ENCODE measurements at places on chromosomes 16 and 17.
A peak's percentile ranks its signal among the peaks of the same experiment; 100 is the strongest.

DNA sequence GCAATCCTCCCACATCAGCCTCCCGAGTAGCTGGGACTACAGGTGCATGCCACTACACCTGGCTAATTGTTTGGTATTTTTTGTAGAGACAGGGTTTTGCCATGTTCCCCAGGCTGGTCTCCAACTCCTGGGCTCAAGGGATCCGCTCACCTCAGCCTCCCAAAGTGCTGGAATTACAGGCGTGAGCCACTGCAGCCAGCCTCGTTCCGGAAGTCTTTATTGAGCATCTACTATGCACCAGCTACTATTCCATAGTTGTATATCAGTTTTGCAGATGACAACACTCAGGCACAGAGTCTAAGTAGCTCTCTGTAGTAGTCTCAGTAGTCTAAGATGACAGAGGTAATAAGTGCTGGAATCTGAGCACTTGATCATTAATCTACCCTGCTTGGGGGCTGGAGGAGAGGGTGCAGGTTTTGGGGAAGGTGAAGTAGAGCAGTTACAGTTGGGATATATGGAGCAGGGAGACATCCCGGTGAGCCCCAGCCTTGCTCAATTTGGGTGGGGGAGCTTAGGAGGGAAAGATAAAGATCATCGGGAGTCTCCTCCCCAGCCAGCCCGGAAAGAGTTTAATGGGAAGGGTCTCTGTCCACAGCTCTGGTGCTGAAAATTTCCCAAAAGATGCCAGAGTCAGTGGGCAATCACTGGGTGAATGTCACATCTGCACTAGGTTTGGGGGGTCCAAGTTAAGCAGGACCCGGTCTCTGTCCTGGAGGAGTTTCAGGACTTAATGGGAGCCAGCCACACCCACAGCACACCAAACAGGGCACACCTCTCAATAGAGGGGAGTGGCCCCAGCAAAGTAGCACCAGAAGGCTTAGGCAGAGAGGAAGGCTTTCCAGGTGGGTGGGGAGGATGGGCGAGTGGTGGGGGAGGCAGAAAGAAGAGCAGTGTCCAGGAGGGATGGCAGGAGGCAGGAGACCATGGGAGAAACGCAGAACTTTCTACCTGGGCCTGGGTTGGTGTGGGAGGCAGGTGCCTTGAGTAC lies 1.7 kb downstream of the OTOP3 start:
- DNase-seq = no peak

- DNase-seq = no peak
Observed at GRCh38 chr17:42329025-42329976, 41.0 kb downstream of the STAT5A start.

- DNase-seq = peak; percentile 79
Observed at GRCh38 chr16:89383095-89384003, 107.0 kb downstream of the ANKRD11 start.

GRCh38 chr17:55117164-55117563 lies 147.6 kb upstream of the HLF start:
- no peak for DNase-seq

DNA sequence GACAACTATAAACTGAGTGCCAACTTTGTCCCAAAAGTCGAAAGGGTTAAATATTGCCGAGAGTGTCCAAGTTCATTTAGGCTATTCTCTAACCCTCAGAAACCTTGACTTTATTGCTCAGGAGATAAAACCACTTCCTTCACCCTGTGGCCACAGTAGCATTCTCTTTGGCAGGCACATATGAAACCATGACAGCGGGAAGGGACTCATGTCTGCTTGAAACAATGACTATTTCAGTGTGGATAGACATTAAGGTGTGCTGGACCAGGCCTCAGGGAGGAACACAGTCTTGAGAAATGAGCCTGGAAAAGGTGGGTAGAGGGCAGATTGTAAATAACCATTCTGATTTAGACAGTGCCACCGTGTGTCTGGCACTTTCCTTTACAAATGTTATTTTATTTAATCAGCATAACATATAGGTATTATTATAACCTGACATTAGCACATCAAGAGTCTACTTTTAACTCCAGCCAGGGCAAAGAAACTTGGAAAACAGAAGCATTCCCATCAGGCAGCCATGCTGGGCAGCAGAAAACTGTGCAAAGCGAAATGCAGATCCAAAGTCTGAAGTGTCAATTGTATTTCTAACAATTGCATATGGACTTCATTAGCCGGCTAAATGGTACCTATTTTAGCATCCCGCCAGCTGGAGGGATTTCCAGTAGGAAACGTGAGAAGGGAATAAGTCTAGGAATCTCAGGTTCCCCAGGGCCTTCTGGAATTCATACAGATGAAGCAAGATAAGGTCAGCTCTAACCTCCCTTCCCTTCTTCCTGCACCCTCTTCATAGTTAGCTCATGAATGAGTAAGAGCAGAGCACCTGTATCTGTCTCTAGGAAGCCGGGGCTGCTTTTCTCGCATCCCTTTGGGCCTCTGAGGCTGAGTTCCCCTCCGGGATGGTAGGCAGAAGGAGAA lies 212.8 kb upstream of the ELAC2 start:
- no peak for DNase-seq

- peak; percentile 81 for DNase-seq
Observed at GRCh38 chr17:70168044-70168976, 1.0 kb upstream of the KCNJ2 start.

GRCh38 chr16:1762196-1762878 lies 9.0 kb downstream of the NME3 start:
- no peak for DNase-seq

- no peak for DNase-seq
Observed at GRCh38 chr16:87298857-87299465, 18.2 kb downstream of the C16orf95 start.

GRCh38 chr17:28484296-28484695 lies 10.9 kb downstream of the SLC13A2 start:
- no peak for DNase-seq

GRCh38 chr17:19762515-19762961 lies 14.4 kb upstream of the ALDH3A1 start:
- peak; percentile 84 for DNase-seq

DNA sequence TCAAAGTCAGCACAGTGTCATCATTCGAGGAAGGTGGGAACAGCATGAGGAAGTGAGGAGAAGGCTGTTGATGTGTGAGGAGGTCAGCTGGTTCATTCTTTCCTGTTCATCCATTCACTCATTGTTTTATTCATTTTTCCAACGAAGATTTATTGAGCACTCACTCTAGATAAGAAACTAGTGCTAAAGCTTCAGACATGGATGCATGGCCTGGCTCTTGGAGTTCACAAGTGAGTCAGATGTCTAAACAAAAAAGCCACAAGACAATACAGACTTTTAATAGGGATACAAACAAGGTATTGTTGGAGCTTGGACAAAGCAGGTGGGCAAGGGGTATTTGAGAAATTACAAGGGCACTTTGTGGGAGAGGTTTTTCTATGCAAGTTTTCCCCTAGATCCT lies 31.3 kb upstream of the MPHOSPH6 start:
- DNase-seq = no peak

- DNase-seq = no peak
Observed at GRCh38 chr16:58160855-58161254, 31.7 kb upstream of the CFAP20 start.

GRCh38 chr16:5653041-5653440 lies 555.4 kb upstream of the EEF2KMT start:
- no peak for DNase-seq

GRCh38 chr17:58521680-58522079 lies 7.2 kb upstream of the MTMR4 start:
- no peak for DNase-seq

DNA sequence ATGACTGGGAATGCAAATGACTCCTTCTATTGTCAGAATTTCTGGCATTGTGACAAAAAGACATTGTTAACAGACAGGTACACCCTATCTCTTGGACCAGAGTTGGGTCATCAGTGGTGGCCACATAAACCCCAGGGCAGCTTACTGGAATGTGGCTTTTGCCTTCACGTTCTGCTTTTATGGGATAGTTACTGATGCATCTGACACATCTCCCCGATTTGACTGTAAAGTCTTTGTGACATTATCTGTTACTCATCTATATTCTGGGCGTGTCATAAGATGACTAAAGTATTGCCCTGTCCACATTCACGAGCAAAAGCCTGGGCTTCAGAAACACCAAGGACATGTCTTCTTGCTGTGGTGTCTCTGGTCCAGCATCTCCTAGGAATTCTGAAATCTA lies 18.7 kb upstream of the AQP8 start:
- no peak for DNase-seq

- no peak for DNase-seq
Observed at GRCh38 chr17:36864827-36865430, 72.3 kb upstream of the LHX1 start.

DNA sequence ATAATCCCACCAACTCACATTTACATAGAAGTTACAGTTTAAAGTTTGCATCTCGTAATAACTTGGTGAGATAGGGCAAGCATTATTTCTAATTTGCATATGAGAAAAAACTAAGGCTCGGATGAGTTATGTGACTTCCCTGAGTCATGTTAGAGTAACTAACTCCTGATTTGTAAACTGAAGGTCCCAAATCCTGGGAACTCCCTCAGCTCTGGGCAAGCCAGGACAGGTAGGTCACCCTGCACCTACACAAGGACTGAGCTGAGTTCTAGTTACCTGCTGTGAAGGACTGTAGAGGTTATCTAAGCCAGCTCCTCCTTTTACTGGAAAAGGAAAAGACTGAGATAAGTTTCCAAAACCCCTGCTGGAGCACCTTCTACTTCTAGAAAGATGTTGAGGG lies 92.1 kb upstream of the HLF start:
- DNase-seq = no peak

GRCh38 chr16:47779201-47780016 lies 318.3 kb downstream of the PHKB start:
- no peak for DNase-seq

- no peak for DNase-seq
Observed at GRCh38 chr17:6497496-6498221, 53.4 kb downstream of the PIMREG start.

- DNase-seq = no peak
Observed at GRCh38 chr17:44183024-44183423, 3.7 kb upstream of the TMUB2 start.

GRCh38 chr17:64084086-64084939 lies 45.6 kb downstream of the ERN1 start:
- DNase-seq = peak; percentile 51

- no peak for DNase-seq
Observed at GRCh38 chr17:40124279-40125141, 2.7 kb downstream of the MSL1 start.

- peak; percentile 45 for DNase-seq
Observed at GRCh38 chr16:64089697-64090096, 1032.2 kb downstream of the CDH11 start.

DNA sequence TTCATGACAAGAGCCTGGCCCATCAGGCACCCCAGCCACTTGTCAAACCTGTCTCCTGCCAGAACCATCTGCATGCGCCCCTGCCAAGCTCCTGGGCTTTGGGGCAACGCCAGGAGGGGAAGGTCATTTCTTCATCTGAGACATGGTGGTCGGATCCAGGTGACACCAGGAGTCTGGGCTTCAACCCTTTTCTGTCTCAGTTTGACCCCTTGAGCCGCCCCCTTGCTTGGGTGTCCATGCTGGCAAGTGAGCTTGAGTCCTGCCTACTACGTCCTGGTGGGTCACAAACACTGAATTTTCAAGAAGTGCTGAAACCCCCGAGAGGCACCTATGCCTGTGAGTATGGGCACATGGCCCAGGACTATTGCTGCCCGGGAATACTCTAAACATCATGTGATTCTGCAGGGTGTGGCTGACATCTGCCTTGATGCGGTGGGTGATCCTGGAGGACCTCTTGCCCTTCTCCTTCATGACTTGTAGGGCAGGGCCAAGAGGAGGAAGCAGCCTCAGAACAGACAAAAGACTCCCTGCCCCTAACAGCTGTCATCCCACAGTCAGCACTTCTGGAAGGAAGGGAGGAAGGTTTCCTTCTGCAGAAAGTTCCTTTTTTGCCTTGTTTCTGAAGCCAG lies 43.4 kb downstream of the TNFRSF13B start:
- no peak for DNase-seq

- peak; percentile 72 for DNase-seq
Observed at GRCh38 chr16:4384509-4384942, 12.9 kb downstream of the VASN start.

GRCh38 chr16:30049871-30050270 lies 15.7 kb upstream of the ALDOA start:
- DNase-seq = no peak

- DNase-seq = no peak
Observed at GRCh38 chr16:15829460-15829859, 27.4 kb downstream of the MYH11 start.

DNA sequence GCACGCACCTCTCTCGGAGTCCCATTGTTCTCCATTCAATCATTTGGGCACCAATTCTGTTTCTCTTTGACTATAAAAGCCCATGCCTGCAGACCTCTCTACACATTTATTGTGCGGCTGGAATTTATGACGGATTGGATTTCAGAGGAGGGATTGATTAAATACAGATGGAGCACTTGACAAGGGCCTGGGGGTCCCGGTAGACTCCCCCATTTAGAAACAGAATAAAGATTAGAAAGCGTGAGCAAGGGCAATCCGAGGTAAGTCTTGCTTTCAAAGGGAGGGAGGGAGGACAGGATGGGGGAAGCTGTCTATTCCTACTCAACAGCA lies 15.1 kb upstream of the PITPNM3 start:
- DNase-seq = no peak

GRCh38 chr17:42389135-42389417 lies 834 bp upstream of the STAT3 start:
- no peak for DNase-seq

GRCh38 chr17:70313086-70313852 lies 143.9 kb downstream of the KCNJ2 start:
- no peak for DNase-seq

DNA sequence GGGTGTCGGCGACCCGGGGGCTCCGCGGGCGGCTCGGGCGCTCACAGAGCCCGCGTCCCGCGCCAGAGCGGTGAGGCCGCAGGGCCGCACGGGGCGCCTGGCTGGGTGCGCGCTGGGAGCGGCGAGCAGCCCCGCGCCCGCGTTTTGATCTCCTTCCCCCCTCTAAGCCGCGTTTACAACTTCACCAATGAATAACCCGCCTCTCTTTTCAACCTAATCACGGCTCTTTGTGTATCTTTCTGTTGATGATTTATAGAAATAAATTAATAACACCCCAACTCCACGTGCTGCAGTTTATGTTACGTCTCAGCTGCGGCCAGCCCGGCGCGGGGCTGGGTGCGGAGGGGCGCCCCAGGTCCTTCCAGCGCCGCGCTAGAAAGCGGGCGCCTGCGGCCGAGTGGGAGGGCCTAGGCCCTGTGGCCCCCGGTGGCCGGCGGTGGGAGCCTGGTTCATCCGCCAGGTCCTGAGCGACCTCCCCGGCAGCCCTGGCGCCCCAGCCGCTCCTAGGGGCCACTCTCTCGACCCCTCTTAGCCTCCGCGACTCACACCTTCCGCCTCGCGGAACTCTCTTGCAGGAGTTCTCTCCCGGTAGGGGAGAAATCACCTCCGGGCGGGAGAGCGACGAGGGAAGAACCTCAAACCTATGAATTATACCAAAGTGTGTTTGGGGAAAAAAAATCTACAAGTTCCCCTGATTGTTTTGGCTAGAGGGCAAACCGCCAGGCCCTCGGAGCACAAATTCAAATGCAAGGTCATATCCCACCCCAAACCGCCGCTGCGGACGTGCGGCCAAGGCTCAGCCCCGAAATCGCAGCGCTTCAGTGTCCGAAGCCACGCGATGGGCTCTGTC lies 1.9 kb downstream of the HNF1B start:
- peak; percentile 74 for DNase-seq

Data from hepatocyte (in vitro differentiated cells).